ENCODE measurements at places on chromosomes 5 and 9.

DNA sequence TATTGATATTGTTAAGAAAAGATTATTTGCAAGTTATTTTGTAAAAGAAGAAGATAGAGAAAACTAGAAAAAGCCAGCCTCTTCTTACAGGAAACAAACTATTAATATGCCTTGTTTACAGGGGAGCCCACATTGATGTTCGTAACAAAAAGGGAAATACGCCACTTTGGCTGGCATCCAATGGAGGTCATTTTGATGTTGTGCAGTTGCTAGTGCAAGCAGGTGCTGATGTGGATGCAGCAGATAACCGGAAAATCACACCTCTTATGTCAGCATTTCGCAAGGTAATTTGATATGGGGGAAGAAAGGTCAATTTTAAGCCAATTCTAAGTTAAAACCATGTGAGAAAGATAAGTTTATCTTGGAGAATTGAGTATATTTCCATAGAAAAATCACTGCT is 37.6 kb upstream of the EIF4EBP3 start:
- DNase-seq = no peak

- no peak for DNase-seq
Observed at GRCh38 chr5:93574491-93575305, 6.3 kb downstream of the NR2F1-AS1 start.

- no peak for DNase-seq
Observed at GRCh38 chr5:139457241-139457640, 5.3 kb downstream of the ECSCR start.

DNA sequence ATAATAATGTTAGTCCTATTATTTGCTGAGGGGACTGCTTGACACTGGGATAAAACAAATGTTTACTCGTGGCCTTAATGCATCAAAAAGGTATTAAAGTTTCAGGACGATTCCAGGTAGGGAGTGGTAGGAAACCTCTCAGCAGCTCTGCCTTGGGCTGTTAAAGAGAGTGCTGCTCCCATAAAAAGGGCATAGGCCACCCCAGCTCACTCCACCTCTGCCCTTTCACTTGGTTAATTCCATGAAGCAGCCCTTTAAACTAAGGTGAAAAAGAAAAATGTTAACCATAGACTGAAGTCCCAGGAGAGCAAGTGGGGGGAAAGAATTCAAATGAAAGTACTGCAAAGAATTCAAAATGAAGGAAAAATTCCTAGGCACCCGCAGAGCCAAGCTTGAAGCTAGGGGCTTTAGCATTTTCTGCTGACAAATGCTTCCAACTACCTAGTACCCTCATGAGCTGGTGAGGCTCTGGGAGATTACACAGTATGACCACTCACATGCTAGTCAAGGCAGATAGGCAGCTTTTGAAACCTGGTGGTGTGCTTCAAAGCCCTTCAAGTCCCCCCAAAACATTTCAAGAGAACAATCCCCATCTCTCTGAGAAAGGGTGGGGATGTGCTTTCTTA is 8.5 kb downstream of the KLF9 start:
- DNase-seq = no peak

- DNase-seq = peak; percentile 93
Observed at GRCh38 chr5:173454736-173455598, 126.8 kb upstream of the STC2 start.

DNA sequence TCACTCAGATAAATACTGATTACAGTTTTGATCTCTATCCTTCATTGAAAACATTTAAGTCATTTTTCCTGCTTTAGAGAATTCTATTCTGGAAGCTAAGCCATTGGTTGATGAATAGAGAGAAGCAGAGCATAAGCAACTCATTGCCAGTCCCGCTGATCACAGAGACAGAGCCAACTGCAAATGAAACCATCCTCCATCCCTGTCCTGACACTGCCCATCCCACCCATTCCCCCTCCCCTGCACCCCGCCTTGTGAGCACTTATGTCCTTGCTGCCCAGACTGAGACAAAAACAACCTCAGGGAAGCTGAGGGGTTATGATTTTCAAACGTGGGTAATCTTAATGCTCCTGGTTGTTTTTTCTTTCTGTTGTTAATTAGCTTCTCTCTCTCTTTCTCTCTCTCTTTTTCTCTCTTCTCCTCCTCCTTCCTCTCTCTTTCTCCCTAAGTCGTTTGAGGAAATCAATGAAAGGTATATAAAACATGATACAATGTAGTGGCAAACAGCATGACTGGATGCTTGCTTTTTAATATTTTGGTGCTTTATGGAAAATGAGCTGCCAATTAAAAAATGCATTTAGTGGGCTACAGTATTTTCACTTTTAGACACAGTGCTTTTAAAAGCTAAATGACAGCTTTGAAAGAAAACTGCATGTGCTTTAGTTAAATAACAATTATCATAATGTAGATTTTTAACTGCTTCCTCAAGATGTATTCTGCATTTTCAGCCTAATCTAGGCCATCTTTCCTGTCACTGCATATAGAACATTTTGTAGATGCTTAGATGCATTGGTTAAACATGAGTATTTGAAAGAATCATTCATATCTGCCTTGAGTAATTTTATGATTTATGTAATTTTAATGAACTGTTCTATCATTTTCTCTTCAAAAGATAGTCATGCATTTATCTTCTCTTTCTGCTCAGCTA is 57.3 kb downstream of the CMYA5 start:
- no peak for DNase-seq

- DNase-seq = no peak
Observed at GRCh38 chr5:127084656-127085055, 11.4 kb upstream of the C5orf63 start.

- no peak for DNase-seq
Observed at GRCh38 chr5:53902296-53902907, 342.0 kb downstream of the NDUFS4 start.

GRCh38 chr9:14961372-14962068 is 51.3 kb upstream of the FREM1 start:
- DNase-seq = no peak

Measured in kidney glomerular epithelial cell (primary cell).